ENCODE measurements at places on chromosomes 5 and 9.

DNA sequence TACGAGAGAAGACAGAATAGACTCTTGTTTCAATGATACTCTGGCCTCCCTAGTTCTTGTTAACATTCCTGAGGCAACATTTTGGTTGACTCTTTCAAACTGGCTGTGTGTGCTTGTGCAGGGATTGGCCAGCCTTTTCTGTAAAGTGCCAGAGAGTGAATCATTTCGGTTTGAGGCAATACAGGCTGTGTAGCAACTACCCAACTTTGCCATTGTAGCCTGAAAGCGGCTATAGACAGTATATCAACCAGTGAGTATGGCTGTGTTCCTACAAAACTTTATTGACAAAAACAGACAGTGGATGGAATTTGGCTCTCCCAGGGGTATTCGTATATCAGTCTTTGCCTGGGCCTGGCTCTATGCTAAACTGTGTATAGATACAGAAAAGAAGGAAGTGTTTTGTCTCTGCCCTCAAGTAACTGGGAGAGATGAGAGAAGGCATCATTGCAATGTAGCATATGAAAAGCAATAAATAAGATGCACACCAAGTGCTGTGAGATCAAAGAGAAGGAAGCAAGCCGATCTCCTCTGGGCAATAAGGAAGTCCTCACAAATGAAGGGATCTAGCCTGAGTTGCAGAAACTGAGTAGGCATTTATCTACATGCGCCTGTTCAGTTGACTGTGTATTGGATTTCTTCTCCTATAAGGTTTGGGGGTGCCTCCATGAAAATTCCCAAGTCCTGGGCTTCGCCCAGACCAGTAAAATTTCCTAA lies 568.0 kb upstream of the KLF4 start:
- no peak for DNase-seq

DNA sequence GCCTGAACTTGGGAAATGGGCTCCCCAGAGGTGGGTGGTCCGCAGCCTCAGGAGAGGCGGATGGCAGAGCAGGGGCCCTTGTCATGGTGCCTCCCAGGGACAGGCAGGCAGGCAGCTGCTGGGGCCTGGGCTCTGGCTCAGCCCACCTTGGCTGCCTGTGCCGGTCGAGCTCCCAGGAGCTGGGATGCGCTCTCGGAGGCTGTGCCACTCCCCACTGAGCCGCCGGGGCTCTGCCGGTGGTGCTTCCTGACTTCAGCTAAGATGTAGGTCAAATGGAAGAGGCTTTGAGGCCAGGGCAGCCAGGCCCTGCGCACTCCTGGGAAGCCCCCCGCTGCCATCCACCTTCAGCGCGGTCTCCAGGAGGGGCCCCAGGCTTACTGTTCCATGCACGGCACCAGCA lies 41.0 kb downstream of the KCNT1 start:
- DNase-seq = no peak

DNA sequence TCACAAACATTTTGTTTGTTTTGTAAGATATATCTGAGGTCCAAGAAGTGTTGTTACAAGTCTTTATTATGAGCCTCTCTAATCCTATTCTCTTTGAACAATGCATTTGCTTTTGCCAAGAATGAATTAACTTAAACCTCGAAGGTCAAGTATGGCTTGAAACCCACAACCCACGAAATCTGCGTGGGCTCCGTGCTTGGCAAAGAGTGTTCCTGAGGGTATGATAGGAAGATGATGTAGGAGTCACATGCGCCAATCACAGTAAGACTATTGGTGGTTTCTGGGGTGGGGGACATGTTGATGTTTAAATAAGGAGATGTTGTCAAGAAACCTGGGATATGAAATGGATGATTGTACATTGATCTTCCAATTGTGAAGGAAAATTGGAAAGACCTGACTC lies 330.8 kb upstream of the RFX3 start:
- no peak for DNase-seq

- no peak for DNase-seq
Measured at GRCh38 chr5:76851728-76852369, 2.0 kb downstream of the S100Z start.

GRCh38 chr5:168227973-168228615 lies 63.4 kb upstream of the WWC1 start:
- no peak for DNase-seq

DNA sequence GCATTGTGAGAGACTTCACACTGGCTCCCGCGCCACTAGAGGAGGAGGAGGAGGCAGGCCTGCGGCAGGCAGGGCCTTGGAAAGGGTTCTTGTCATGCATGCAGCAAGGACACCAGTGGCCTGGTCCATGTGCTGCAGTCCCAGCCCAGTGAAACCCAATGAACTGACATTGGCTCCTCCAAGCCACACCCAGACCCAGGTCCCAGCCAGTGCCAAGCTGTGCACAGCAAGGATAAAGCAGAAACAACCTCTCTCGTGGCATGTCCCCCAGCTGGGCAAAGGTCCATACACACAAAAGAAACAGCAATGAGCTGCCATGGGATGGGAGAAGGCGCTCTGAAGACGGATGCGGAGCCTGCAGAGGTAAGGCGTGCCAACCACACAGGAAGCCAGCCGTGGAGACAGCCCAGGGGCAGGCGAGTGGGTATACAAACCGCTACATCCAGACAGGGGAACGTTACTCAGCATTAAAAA lies 89.2 kb downstream of the SEMA4D start:
- peak; percentile 64 for DNase-seq

- no peak for DNase-seq
Measured at GRCh38 chr9:26669701-26670670, 222.6 kb downstream of the CAAP1 start.

- DNase-seq = no peak
Measured at GRCh38 chr5:143525176-143525575, 121.7 kb upstream of the NR3C1 start.

DNA sequence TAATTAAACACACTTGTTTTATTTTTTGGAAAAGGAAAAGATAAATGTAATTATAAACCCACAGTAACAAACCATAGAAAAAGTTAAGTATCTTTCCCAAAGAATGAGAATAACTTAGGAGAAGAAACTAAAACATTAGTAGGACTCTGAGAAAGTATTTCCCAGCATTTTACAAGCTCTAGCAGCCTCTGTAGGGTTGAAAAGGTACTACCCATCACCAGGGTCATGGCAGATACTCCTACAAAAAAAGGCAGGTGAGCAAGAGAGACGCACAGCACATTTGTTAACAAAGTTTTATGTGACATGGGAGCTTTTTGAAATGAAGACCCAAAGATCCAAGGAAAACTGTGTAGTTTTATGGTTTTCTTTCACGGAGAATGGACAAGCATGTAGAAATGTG lies 77.7 kb upstream of the FAM169A start:
- DNase-seq = no peak

DNA sequence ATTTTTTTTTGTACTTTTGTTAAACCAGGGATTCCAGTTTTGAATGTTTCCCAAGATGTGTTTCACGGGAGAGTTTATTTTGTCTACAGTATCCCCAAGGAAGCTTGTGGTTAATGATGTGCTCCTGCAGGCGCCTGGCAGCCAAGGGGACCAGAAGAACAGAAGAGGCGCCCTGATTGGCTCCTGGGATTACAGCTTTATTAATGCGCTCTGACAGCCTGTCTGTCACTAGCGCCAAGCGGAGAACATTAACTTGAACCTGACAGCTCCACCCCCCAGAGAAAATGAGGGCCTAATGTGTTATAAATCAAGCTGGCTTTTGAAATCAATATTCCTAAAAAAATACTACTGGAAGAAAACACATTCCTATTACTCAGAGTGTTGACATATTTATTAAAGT lies 5.0 kb upstream of the FBXL7 start:
- DNase-seq = no peak

DNA sequence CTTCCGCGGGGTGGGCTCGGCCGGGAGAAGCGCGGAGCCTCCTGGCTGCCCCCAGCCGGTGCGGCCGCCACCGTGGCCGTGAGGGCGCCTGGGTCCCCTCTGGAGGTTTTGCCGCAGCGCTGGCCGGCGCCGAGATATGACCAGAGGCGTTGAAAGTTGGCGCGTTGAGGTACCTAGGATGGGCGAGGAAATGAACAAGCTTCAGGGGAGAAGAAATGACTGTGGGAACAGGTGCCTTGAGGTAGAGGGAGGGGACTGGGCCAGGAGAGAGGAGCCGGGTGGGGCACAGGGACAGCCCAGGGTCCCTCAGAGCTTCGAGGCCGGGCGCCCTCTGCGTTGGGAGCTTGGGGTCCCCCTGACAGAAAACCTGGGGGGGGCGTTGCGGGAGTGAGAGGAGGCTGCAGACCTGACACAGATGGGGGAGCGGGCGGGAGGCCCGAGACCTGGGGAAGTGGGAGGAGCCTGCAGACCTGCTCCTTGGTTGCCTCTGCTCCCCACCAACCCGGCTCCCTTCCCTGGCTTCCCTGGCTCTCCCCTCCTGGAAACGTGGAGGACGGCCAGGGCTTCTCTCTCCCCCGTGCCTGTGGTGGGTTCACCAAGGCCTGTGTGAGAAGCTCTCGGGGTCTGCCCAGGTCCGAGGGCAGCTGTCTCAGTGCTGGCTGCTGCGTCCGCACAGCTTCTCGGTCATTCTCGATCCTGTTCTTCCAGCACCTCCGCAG lies 14.2 kb downstream of the RABL6 start:
- DNase-seq = no peak

GRCh38 chr9:33272061-33272460 lies 7.2 kb downstream of the CHMP5 start:
- no peak for DNase-seq

DNA sequence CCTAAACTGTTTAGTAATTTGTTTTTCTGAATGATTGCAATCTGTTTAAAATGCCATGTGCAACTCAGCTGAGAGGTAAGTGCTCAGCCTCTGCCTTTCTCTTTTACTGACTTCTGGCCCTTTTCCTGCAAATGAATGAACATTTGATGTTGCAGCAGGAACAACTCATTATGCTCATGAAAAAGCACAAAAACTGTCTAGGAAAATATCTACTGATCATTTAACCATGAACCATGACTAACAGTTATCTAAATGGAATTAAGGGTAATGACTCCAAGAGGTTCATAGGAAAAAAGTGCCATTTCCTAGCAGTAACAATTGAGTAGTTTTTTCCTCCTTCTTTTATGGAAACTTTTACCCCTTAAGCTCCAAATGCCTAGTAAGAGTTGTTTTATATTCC lies 70.6 kb upstream of the ANKH start:
- no peak for DNase-seq

DNA sequence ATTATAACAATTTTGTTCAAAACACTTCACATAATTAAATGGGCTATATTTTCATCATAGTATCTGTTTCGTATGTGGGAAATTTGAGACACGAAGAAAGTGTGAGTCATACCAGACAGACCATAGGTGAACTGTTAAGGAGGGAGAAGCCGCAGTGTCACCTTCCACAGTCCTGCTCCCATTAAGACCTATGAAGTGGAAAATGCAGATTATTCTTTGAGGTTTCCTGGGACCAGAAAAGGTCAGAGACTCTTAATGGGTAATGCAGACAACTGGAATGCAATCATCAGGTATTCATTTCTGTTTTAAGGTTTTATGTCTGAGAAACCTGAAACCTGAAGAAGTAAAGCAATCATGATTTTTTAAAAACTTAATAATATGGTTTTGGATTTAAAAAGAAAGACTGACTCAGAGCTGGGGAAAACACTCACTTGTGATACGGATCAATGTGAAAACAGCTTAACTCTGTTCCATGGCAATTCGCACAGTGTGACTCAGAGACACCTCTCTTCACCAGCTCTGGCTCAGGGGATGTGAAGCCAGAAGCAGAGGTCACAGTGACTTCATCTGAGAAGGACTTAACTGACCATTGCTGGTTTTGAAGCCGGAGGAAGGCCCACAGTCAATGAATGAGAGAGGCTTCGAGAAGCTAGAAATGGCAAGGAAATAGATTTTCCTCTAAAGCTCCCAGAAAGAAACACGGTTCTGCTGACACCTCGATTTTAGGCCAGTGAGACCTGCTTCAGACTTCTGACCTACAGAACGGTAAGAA lies 17.2 kb upstream of the GCNT1 start:
- DNase-seq = no peak

GRCh38 chr5:79590396-79590999 lies 21.7 kb upstream of the TENT2 start:
- DNase-seq = no peak

DNA sequence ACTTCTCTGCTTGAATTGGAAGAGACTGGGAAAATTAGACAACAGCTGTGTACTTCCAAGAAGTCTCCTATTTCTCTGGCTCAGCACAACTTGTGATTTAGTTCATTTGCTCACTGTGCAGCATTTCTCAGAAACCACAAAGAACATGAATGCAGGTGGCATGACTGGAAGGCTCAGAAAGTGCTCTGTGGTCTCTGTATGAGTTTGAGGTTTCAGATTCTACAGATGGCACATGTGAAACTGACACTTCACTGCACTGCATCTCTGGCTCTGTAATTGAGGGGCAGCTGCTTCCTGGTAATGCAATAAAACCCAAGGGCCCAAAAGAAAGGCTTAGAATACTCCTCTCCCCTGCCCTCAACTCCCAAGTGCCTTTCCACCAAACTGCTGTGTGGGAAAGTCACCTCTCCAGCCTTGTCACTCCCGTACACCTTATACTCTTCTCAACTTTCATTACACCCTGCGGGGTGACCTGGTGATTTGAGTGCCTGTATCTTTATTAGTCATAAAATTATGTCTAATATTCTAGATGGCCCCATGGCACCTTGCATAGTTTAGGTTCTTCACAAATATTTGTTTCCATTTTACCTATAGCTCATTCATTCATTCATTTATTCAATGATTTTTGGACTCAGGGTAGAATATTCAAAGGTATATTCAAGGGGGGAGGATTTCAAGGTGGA lies 82.5 kb downstream of the ESM1 start:
- no peak for DNase-seq

DNA sequence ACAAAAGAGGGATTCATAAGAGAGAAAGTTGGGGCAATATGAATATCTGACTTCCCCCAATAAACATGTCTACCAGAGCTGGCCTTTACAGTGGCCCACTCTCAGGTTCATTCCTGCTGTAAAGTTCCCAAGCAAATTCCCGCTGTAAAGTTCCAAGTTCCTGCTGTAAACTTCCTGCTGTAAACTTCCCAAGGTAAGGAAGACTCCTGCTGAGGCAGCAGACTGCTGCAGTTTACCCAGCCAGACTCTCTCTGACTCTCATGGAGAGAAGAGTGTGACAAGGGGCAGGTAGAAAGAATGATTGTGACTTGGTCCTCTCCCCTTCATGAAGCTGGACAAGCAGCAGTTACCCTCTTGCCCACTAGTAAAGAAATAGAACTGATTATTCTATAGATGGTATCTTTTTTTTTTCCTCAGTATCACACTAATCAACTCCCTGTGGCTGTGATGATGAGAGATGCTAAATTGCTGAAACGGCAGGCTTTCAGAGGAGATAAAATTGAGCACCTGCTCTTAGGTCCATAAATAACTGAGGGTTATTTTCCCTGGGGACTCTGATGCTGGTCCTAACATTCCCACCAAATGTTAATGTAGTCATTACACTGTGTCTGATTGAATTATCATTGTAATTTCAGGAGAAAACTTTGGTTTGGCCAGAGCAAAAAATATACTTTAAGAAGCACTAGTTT lies 220.4 kb downstream of the PARP8 start:
- DNase-seq = no peak

All from activated T-helper 1 cell treated with Interleukin-2 at 50 U/mL for 16 hours (primary cell).